Left ventricle myocardium superior (tissue), 1 donor: ENCODE measurements at places on chromosomes 1 and 21. TPM values are rescaled to one million over a fixed set of nuclear protein-coding genes. Genes with fewer than 3 reads are reported as not detected.

GRCh38 chr1:160942926-160943325 is 11.7 kb downstream of the ITLN2 start:
- DNase-seq = no peak

- no peak for DNase-seq
Observed at GRCh38 chr1:232974971-232975370, 24.6 kb downstream of the NTPCR start.

GRCh38 chr1:230713915-230714764 is at the start of gene AGT:
Gene AGT (minus strand): TSS chr1:230714122. CDS start chr1:230710823, 3,299 bp downstream.
- DNase-seq = peak; percentile 86

DNA sequence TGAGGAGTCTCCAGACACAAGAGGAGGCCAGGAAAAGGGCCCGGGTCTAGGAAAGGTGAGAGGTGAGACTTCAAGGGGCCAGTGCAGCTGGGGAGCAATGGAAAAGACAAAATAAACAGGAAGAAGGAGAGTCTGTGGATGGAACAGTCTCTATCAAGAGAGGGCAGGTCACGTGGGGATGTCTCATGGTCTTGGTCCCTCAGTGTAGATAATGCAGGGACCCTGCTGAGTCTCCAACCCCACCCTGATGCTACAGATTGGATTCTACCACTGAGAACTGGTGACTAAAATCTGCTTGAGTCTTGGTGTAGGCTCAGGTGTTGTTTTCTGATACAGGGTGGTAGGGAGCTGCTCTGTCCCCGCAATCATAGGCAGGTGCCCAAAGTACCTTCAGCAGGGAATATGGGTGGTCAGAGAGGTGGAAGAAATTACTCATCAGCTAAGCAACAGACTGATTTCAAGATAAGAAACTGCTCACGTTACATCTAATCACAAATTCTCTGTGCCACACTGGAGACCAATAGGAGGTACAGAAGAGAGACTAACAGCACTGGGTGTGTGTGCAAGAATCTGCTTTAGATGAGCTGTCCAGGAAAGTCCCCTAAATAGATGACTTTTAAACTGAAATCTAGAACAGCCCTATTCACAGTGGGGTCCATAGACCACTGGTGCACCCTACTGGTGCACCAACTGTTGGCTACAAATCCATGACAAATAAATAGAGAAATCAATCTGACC is 101.5 kb upstream of the TLR5 start:
- DNase-seq = no peak

- DNase-seq = no peak
Observed at GRCh38 chr1:220990427-220991339, 111.4 kb downstream of the HLX start.

DNA sequence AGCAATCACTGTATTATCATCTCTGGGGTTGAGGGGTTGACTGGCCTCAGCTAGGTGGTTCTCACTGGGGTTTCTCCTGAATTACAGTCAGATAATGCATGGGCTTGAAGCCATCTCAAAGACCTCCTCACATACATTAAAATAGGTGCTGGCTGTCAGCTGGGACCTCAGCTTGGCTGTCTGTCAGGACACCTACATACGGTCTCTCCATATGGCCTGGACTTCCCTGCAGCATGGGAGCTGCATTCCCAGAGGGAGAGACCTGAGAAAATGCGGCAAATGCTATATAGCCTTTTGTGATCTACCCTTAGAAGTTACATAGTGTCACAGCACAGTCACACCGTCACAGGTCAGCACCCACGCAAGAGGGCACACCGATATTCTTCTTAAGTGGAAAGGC is 93.6 kb downstream of the TSEN15 start:
- DNase-seq = no peak

DNA sequence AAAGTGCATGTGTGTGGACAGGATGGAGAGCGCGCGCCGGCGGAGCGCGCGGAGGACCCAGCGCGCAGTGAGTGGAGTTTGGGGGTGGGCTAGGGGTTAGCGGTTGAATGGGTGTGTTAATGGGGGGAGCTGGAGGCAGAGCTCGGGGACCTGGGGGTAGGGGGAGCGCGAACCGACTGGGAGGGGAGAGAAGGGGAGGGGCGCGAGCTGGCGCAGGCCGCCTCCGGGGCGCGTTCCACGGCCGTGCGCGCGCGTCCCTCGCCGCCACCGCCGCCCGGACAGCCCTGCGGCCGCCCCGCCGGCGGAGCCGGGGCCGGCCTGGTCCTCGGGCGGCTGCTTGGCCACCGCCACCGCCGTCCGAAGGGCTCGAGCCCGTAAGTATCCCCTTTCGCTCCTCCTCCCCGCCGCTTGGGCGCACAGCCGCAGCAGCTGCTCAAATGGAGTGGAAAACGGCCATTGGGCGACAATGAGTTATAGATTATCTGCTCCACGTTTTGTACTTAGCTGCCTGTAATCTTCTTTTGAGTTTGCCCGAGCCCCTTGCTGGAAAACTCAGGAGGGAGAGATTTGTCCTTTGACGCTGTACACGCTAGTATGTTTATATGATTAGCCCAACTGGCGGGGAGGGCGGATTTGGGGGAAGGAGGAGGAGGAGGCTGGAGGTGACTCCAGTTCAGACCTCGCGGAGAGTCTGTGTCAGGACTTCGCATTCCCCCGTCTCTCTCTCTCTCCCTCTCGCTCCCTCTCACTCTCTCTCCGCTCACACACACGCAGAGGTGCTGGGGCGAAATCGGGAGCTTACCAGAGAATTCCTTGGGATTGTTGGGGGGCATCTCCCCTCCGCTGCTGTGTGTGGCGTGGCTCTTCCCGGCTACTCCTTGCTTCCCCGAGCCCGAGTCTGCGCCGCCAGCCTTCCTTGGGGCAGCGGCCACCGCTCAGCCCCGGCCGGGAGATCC is at the start of gene ADGRL2:
Gene ADGRL2 (plus strand): TSS at position 240 of the 956 bp plus-strand sequence. CDS start 36,051 bp downstream, outside the sequence.
- peak; percentile 81 for DNase-seq

- DNase-seq = no peak
Observed at GRCh38 chr1:184686540-184686939, 68.1 kb downstream of the EDEM3 start.

- DNase-seq = no peak
Observed at GRCh38 chr1:65343286-65343685, 33.9 kb downstream of the DNAJC6 start.

- DNase-seq = no peak
Observed at GRCh38 chr1:225070972-225071371, 141.5 kb downstream of the DNAH14 start.

DNA sequence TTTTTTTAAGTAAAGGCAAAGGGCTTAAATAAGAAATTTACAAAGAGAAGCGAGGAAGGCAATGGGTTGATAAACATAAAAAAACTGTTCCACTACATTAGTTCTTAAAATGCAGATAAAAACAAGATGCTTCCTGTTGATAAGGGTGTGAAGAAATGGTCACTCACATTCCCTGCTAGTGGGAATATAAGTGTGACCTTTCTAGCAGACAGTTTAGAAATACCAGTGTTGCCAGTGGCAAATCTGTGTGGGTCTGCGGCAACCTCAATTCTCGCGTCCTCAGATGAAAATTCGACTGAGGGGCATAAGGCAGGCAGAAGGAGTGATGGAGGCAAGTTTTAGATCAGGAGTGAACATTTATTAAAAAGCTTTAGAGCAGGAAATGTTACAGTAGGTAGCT is 151.1 kb downstream of the NTNG1 start:
- DNase-seq = no peak

- peak; percentile 85 for DNase-seq
Observed at GRCh38 chr1:39845569-39846566, 37.4 kb downstream of the TRIT1 start.

DNA sequence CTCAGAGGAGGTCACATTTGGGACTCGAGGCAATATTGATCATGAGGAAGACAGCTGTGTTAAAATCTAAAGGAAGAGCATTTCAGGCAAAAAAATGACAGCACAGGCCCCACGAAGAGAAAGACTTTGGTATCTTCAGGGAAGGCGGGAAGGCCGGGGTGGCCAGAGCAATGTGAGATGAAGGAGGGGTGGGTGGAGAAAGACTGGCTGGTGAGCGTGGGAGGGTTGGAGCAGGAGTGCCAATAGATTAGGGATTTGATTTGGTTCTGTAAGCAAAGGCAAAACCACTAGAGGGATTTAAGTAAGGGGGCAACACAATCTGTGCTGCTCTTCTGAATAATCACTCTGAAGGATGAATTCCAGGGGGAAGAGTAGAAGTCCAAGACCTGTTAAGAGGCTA is 48.0 kb upstream of the BCL9 start:
- DNase-seq = no peak

- no peak for DNase-seq
Observed at GRCh38 chr1:35570589-35571137, 2.5 kb upstream of the TFAP2E start.

GRCh38 chr1:33683913-33684312 is 180.0 kb upstream of the HMGB4 start:
- DNase-seq = peak; percentile 42

DNA sequence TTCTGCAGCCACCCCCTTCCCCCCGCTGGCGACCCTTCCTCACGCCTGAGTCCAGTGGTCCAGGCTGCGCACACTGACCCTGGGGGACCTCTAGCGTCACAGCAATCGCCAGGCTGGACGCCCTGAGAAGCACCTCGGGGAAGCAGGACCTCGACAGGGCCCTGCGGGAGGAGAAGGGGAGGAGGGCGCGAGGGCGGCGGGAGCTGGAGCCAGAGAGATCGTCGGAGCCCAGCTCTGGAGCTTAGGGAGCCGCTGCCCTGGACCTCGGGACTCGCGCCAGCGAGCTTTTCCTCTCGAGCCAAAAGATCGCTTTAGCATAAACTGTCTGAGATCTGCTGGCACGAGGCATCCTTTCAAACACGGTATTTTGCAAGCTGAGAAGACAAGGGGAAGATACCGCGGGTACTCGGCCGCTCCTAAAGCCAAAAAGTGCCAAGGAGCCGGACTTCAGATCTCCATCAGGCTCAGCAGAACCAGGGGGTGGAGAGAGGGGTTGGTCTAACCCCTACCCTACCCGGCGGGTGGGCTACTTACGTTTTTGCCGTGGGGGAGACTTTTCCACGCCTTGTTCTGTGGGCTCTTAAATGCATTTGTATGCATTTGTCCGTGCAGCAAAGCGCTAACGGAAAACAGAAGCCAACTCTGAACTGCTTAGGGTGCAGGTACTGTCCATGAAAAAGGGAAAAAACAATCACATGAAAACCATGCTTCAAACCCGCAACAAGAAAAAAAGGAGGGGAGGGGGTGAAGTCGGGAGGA is 586 bp downstream of the COL24A1 start:
- peak; percentile 57 for DNase-seq

- no peak for DNase-seq
Observed at GRCh38 chr1:221735999-221736398, 5.9 kb downstream of the DUSP10 start.

- DNase-seq = no peak
Observed at GRCh38 chr21:38948377-38949069, 142.8 kb downstream of the ETS2 start.

GRCh38 chr1:68745011-68745410 is 248.1 kb upstream of the DEPDC1 start:
- no peak for DNase-seq

DNA sequence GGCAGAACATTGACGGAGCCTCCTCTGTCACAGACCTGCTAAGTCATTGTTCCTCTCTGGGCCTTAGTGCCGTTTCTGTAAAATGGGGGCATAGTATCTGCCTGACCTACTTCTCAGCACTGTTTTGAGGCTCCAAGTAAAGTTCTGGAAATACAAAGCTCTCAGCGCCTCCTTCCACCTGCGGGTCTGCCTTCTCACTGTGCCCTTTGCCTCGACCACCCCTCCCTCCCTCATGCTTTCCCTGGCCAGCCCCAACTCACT is 15.4 kb upstream of the WASF2 start:
- no peak for DNase-seq

DNA sequence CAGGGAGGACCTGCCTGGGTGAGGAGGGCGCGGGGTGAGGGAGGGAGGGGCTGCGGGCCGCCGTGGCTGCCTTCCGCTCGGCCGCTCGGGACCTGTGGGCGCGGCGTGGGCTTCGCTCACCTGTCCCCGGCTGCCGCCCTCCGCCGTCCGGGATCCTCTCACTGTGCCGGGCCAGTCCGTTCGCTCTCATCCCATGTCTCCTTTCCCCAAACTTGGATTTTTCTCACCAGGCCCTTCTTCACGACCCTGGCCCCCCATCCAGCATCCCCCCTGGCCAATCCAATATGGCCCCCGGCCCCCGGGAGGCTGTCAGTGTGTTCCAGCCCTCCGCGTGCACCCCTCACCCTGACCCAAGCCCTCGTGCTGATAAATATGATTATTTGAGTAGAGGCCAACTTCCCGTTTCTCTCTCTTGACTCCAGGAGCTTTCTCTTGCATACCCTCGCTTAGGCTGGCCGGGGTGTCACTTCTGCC is 362 bp downstream of the ZBTB48 start:
- no peak for DNase-seq

DNA sequence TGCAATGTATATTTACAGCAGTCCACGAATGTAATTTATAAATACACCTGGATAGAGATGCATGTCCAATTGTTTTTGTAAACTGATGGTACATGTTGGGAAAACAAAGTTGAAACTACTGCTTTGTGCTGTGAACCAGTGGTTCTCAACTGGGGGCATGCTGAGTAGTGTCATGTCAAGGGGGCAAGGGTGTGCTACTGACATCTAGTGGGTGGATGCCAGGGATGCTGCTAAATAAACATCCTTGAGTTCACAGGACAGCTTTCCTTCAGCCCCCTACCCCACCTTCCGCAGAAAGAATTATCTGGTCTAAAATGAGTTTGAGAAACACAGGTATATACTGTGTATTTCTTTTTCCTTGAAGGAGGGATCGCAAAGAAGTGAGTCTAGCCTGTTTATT is 95.9 kb downstream of the RASAL2 start:
- DNase-seq = no peak

- DNase-seq = no peak
Observed at GRCh38 chr1:38569932-38570656, 289.5 kb downstream of the RRAGC start.

GRCh38 chr1:217392441-217392840 is 238.4 kb downstream of the GPATCH2 start:
- DNase-seq = no peak

GRCh38 chr1:19665186-19665495 is 466 bp downstream of the HTR6 start:
- no peak for DNase-seq

- no peak for DNase-seq
Observed at GRCh38 chr1:113399062-113399583, 8.8 kb downstream of the MAGI3 start.

Gene RNF186
- not detected for total RNA-seq

Gene NBPF15
- total RNA-seq = 9.1 TPM

Gene MAP3K7CL
- 1.1 TPM for total RNA-seq

Gene SIM2
- total RNA-seq = not detected

Gene FCGR1A
- 1.1 TPM for total RNA-seq

Gene CATSPERE
- 0.50 TPM for total RNA-seq

Gene OR2C3
- not detected for total RNA-seq

Gene RPE65
- not detected for total RNA-seq

Gene PRDM15
- 3.7 TPM for total RNA-seq

Gene KCNH1
- total RNA-seq = not detected

Gene PLA2G5
- 47.1 TPM for total RNA-seq

Gene LINGO4
- 0.67 TPM for total RNA-seq

Gene COL11A1
- 0.42 TPM for total RNA-seq
